Immature natural killer cell (primary cell): ENCODE measurements at places on chromosomes 13 and 19. TPM values are rescaled to one million over a fixed set of nuclear protein-coding genes. Genes with fewer than 3 reads are reported as not detected.

CDC42EP5 gene
- not detected for polyA plus RNA-seq

- DNase-seq, result no peak
Observed at GRCh38 chr13:30495746-30496145, 30.0 kb upstream of the HMGB1 start.

DNA sequence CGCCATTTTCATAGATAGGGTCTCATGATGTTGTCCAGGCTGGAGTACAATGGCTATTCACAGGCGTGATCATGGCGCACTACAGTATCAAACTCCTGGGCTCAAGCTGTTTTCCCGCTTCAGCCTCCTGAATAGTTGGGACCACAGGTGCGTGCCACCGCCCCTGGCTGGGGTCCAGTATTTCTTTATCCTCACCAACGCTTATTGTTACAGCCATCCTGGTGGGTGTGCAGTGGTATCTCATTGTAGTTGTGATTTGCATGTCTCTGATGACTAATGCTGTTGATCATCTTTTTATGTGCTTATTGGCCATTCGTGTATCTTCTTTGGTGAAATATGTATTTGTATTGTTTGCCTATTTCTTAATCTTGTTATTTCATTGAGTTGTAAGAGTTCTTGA, 49.0 kb downstream of the SIPA1L3 start:
- no peak for DNase-seq

GRCh38 chr19:33404506-33405253, 31.2 kb downstream of the CEBPG start:
- no peak for DNase-seq
